ENCODE measurements at places on chromosomes 7 and 10.

GRCh38 chr7:100430493-100431285 lies 1.1 kb downstream of the MEPCE start:
- DNase-seq, result no peak

GRCh38 chr10:62456611-62457101 lies 82.5 kb downstream of the ZNF365 start:
- peak; percentile 59 for DNase-seq

DNA sequence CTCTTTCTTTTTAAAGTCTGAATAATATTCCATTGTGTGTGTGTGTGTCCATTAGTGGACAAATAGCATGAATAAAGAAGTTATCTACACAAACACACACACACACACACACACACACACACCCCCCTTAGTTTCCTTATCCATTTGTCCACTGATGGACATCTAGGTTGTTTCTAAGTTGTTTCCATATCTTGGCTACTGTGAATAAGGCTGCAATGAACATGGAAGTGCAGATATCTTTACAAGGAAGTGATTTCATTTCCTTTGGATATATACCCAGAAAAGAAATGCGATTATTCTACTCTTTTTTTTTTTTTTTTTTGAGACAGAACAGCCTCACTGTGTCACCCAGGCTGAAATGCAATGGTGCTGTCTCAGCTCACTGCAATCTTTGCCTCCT lies 113.5 kb downstream of the MBL2 start:
- DNase-seq, result no peak

DNA sequence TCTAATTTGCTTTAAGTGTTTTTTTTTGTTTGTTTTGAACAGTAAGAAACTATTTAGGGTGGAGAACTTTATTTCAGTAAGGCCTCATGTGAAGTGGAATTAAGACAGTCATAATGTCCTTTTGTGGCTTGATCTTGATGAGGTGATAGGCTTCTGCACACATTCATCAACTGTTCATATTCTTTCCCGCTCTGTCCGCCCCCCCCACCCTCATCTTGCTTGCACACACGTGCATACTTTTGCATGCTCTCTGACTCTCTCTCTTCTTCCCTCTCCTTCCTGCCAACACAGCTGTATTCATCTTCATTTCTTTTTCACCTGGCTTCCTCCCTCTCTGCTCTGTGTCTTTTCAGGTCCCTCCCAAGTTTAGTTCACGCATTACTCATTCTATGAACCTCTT lies 429.6 kb downstream of the AUTS2 start:
- DNase-seq, result no peak

GRCh38 chr10:126663880-126664279 lies 6.6 kb downstream of the C10orf90 start:
- DNase-seq, result no peak

- no peak for DNase-seq
Observed at GRCh38 chr7:122791959-122792545, 89.3 kb upstream of the RNF148 start.

DNA sequence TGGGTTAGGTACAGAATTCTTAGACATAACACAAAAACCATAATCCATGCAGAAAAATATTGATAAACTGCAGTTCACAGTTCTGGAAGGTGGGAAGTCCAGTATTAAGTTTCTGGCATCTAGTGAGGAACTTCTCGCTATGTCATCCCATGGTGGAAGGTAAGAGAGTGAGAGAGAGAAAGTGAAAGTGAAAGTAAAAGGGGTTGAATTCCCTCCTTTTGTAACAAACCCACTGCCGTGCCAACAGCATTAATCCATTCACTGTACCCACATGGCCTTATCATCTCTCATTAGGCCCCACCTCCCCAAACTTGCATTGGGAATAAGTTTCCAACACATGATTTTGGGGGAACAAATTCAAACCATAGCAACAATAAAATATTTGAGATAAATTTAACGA lies 17.1 kb downstream of the ZNF485 start:
- no peak for DNase-seq

DNA sequence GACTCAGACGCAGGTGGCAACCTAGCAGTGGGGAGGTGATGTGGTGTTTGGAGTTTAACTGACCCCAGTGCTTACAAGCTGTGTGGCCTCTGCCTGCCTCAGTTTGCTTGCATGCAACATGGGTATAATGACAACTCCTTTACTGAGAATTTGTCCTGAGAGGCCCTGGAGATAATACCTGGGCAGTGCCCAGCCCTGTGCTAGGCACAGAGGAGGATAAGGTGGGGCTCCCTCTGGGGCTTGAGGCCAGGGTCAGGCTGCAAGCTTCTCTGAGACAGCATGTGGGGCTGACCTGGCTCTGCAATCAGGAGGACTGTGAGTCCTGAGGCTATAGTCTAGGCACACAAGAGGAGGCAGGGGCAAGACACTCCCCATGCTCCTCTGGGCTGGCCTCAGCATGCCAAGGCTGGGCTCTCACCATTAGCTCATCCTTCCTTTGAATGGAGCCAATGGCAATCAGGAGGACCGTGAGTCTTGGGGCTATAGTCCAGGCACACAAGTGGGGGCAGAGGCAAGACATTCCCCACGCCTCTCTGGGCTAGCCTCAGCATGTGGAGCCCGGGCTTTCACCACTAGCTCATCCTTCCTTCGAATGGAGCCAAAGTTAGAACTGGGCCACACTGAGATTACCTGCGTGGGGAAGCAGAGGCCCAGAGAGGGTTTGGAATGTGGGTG lies 147.9 kb downstream of the RPS24 start:
- DNase-seq, result no peak

GRCh38 chr7:106600569-106601373 lies 60.2 kb downstream of the CCDC71L start:
- no peak for DNase-seq

DNA sequence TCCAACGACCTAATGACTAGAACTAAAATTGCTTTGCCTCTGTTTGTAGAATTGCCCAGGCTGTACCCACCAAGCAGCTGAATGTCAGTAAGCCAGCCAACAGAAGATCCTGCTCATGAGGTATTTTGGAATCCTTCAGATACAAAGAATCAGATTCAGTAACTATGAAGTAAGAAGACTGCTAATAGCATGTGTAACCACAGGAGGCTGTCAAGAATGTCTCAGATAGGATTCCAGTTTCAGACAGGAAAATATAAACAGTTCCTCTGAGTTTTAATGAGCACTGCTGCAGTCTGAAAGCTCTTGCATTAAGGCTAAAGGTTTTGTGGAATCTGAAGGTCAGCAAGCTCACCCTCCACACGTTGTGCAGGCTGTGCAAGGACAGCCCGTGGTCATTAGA lies 112.6 kb upstream of the ADAM12 start:
- DNase-seq, result peak; percentile 45

DNA sequence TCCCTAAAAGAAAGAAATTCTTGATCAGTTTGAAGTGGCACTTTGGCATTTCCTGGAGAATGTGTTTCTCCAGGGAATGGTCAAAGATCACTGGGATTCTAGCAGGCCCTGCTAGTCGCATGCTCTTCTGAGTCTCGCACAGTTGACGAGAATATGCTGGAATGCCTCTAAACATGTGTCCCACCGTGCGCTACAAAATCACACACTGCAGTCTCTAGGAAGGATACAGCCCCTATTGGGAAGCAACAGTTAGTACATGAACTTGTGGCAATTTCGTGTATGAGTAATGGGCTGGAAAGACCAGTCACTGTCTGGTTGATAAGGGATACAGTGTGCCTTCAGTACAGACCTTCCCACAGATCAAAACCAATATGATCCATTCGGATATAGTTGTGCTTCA lies 257.9 kb downstream of the PRPF18 start:
- DNase-seq, result no peak

DNA sequence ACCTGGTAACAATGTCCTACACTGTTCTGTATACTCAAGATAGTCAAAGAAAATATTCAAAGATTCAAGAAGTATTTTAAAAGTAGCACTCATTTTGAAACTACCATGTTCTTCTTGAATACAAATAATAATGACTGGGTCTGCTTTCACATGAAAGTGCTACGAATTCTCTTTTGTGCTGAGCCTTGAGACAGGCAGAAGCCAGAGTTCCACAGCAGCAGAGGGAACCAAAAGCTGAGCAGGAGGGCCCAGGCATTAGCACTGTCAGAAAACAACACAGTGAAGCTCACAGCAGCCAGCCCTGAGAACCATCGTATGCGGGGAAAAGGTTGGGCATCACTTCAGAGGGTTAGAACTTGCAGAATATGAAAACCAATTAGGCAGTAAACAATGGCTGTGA lies 38.9 kb downstream of the ANKMY2 start:
- no peak for DNase-seq

GRCh38 chr10:51288511-51288910 lies 214.2 kb downstream of the PRKG1 start:
- no peak for DNase-seq

DNA sequence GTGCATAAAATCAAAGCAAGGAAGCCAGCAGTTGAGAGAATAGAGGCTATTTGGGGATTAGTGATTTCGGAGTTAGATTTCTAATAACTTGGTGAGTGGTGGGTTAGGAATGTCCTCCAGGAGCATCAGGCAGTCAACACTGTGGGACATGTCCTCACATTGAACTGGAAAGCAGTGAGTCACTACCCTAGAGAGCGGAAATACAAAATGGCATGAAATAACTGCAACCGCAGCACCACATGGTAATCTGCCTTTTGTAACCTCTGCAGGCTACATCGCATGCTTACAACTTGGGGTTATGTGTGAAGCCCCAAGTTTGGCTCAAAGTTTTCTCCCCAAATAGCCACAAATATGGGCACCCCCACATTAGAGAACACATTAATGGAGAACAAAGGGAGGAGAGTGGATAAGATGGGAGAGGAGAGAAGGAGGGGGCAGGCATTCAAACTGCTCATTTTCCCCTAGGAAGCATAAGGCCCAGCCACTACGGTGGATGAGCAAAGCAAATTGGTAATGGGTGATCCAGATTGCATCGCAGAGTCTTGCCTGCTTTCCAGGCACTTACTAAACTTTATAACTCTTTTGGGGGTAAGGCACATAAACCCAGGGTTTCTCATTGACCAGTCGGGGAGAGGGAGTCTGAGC lies 22.0 kb upstream of the SLF2 start:
- DNase-seq, result peak; percentile 94

GRCh38 chr10:89296220-89296648 lies 5.6 kb upstream of the IFIT2 start:
- DNase-seq, result peak; percentile 46

DNA sequence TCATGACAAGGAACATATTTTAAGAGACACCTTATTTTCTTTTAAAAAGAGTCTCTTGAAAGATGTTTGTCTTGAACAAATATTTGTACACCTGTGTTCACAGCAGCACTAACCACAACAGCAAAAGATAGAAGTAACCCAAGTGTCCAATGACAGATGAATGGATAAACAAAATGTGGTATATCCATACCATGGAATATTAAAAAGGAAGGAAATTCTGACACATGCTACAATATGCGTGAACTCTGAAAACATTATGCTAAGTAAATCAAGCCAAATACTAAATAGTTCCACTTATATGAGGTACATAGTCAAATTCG lies 17.8 kb downstream of the SGMS1 start:
- no peak for DNase-seq

DNA sequence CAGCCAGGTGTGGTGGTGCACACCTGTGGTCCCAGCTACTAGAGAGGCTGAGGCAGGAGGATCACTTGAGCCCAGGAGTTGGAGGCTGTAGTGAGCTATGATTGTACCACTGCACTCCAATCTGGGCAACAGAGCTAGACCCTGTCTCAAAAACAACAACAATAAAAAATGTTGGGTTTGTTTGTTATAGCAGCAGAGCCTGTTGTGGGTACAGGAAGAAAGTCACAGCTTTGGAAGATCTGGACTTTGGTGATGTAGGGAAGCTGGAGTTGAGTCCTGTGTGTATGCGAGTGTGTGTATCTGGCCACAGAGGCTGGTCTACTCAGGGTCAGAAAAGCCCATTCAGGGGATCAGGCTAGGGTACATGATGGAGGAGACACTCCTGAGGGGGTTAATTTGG lies 3.9 kb downstream of the GRID2IP start:
- DNase-seq, result no peak

DNA sequence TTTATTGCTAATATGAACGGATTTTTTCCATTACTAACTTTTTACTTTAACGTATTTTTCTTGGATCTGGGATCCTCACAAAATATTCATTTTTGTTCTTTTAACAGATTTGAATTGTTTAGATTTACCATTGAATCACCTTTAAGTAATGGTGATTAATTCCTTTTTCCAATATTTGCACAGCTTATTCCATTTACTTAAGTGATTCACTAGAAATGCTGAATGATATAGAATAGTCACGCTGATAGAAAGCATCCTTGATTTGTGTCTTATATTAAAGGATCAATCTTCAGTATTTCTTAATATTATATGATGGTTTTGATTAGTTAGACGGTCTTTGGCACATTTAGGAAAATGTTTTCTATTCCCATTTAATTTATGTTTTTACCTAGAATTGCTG lies 116.4 kb upstream of the LRRTM3 start:
- DNase-seq, result no peak

- DNase-seq, result no peak
Observed at GRCh38 chr7:101608772-101609713, 20.1 kb downstream of the MYL10 start.

DNA sequence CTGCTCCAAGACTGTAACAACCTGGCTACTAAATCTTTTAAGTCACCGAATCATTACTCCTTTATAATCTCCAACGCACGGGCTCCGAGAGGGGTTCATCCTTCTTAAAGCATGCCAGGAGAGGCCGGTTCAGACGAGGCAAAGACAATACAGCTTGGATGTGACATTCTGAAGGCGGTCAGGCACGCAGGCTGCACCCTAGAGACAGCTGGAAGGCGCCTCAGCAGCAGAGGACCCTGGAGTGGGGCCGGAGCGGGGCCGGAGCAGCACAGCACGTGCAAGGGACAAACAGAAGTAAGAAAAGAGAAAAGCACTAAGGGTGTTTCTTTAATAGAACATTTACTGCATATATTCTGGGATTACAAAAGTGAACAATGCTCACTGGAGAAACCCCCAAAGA lies 97.8 kb upstream of the PPP2R2D start:
- DNase-seq, result no peak

GRCh38 chr10:102231357-102232318 lies 5.5 kb downstream of the ELOVL3 start:
- DNase-seq, result no peak

DNA sequence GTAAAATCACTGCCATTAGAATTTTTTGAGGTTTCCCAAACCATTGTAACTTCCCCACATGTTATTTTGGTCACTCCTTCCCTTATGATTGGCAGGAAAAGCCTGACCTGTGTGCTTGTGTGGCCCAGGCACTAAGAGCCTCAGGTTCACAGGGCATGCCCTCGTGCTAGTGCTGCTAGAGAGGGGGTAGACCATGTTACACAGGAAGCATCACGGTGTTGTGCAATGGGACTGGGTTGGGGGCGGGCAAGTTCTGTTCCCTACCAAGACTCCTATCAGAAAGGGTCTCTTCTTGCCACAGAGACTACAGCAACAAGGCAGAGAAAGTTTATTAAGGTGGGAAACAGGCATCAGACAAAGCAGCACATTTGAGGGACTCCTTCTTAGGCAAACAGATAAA lies 32.2 kb downstream of the LSM5 start:
- DNase-seq, result no peak

- DNase-seq, result no peak
Observed at GRCh38 chr7:93014410-93014809, 103.4 kb downstream of the SAMD9 start.

GRCh38 chr7:44318332-44318731 lies 7.1 kb downstream of the CAMK2B start:
- DNase-seq, result no peak

Measured in BJ (cell line).